ENCODE measurements at places on chromosomes 1 and 21.

GRCh38 chr1:245234217-245235081, 79.7 kb downstream of the KIF26B start:
- peaks cover 14% of the 10 kb centered on the region for H3K4me1 ChIP-seq
- peak; percentile 77 for DNase-seq
- no peaks in the 10 kb centered on the region for H3K36me3 ChIP-seq
- H3K27ac ChIP-seq, result peak overlapping the region; percentile 65

DNA sequence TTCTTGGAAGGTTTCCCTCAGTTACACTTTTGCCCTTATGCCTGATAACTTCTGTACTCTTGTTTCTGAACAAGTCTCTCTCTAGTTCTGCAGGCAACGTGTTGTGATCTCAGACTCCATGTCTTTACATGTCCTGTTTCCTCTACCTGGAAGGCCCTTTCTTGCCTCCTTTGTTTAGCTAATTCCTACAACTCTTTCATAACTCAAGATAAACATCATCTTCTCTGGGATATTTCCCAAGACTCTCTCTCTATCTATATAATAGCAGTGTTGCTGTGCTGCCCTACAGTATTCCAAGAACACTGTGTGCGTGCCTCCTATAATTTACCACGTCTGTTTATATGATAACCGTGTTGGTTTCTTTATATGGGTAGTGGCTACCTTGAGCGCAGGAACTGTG, 47.8 kb downstream of the CHRM3 start:
- no peaks in the 10 kb centered on the region for H3K4me1 ChIP-seq
- DNase-seq, result no peak
- H3K4me3 ChIP-seq, result no peak overlapping the region
- no peak overlapping the region for H3K27ac ChIP-seq

- no peaks in the 10 kb centered on the region for H3K27me3 ChIP-seq
- H3K27ac ChIP-seq, result no peak overlapping the region
- H3K4me1 ChIP-seq, result no peaks in the 10 kb centered on the region
- DNase-seq, result no peak
- no peaks in the 10 kb centered on the region for H3K36me3 ChIP-seq
Measured at GRCh38 chr21:43598416-43599120, 60.7 kb downstream of the HSF2BP start.

DNA sequence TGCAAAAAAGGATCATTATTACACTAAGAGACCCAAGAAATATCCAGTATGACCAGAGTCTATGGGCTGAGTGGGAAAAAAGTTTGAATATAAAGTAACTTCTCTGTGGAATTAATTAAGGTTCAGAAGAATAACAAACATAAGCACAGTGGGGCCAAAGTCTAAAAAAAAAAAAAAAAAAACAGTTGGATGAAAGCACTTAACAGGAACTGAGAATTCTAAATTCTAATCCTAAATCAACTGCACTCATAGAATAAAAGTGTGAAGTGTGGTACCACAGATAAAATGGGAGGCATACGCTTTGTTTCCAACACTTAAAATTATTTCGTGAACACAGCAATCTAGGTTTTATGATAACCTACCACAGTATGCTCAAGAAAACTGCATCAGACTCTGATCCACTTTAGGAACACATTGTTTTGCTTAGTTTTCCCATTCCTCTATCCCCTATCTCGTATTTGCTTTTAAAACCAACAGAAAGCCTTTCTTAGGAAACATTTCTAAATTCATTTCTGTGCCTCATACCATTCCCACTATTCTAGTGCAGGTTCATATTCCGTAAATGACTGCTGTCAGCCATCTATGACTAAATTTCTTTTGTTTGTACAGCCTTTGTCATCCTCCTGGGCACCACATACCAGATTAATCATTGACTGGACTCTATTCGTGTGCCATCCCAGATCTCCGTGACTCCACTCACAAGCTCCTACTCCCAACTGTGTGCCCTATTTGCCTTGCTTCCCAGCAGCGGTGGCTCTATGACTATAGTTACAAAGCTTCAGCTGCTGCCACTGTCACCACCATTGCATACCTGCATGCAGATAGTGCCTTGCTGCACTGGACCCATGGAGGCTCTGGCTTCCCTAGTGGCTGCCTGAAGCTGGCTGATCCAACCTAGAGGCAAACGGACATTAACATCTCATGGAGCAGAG, 24.9 kb downstream of the CHML start:
- peaks cover 31% of the 10 kb centered on the region for H3K4me1 ChIP-seq
- peak; percentile 20 for DNase-seq
- no peaks in the 10 kb centered on the region for H3K36me3 ChIP-seq
- no peak overlapping the region for H3K27ac ChIP-seq

- H3K4me1 ChIP-seq, result no peaks in the 10 kb centered on the region
- no peak overlapping the region for H3K27ac ChIP-seq
- no peak for DNase-seq
- H3K4me3 ChIP-seq, result no peak overlapping the region
- H3K36me3 ChIP-seq, result no peaks in the 10 kb centered on the region
- H3K27me3 ChIP-seq, result no peaks in the 10 kb centered on the region
Measured at GRCh38 chr1:216926720-216927510, 203.7 kb upstream of the ESRRG start.

- H3K36me3 ChIP-seq, result no peaks in the 10 kb centered on the region
- H3K4me1 ChIP-seq, result no peaks in the 10 kb centered on the region
- no peak overlapping the region for H3K4me3 ChIP-seq
Measured at GRCh38 chr21:14858311-14858710, 206.5 kb downstream of the NRIP1 start.

DNA sequence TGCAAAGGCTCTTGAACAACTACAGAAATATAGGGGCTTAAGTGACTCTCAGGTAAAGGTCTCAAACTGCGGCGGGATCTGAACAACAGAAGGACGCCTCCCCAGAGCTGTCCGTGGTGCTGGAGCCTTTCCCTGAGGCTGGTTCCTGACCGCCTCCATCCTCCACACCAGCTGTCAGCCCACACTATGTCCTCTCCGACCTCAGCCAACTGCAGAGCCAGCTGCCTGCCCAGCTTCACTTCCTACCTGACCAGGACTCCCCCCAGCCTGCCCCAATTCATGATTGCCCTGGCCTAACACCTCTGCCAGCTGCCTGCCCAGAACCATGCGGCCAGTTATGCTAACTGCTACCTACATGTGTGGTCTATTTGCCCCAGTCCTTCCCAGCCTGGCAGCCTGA, 63.6 kb upstream of the ZC3H12A start:
- no peaks in the 10 kb centered on the region for H3K36me3 ChIP-seq
- no peak overlapping the region for H3K27ac ChIP-seq
- DNase-seq, result no peak
- H3K4me1 ChIP-seq, result no peaks in the 10 kb centered on the region
- H3K27me3 ChIP-seq, result no peaks in the 10 kb centered on the region
- H3K4me3 ChIP-seq, result no peak overlapping the region

- no peaks in the 10 kb centered on the region for H3K4me1 ChIP-seq
- no peaks in the 10 kb centered on the region for H3K27me3 ChIP-seq
- DNase-seq, result no peak
- no peaks in the 10 kb centered on the region for H3K36me3 ChIP-seq
- H3K27ac ChIP-seq, result no peak overlapping the region
Measured at GRCh38 chr1:166377896-166378295, 211.1 kb upstream of the FAM78B start.

GRCh38 chr1:26932531-26932930, 11.0 kb downstream of the NUDC start:
- no peak for DNase-seq
- H3K27ac ChIP-seq, result no peak overlapping the region
- peaks cover 9% of the 10 kb centered on the region for H3K36me3 ChIP-seq
- no peak overlapping the region for H3K4me3 ChIP-seq
- H3K4me1 ChIP-seq, result peaks cover under 1% of the 10 kb centered on the region

GRCh38 chr1:6108476-6108875, 62.8 kb downstream of the KCNAB2 start:
- H3K27me3 ChIP-seq, result no peaks in the 10 kb centered on the region
- H3K4me3 ChIP-seq, result no peak overlapping the region
- no peak for DNase-seq
- H3K27ac ChIP-seq, result no peak overlapping the region
- H3K36me3 ChIP-seq, result no peaks in the 10 kb centered on the region

DNA sequence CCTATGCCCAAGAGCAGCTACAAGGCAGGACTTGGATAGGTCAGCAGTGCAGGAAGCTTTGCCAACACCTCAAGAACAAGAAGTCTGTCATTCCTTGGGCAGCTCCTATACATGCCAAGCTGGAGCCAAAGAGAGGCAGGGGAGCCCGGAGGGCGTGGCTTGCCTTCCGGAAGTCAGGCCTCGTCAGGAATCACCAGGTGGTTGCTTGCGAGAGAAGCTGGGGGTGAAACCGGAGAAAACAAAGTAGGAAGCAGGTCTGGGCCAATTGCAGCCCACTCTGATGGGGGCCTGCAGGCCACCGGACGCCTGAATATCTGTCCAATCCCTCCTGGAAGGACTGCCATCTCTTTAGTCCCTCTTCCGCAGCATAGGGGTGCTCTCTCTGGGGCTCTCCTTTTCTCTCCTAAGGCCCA, 794 bp upstream of the FAM76A start:
- H3K27me3 ChIP-seq, result no peaks in the 10 kb centered on the region
- H3K27ac ChIP-seq, result peak overlapping the region; percentile 93
- H3K36me3 ChIP-seq, result no peaks in the 10 kb centered on the region
- H3K4me1 ChIP-seq, result peaks cover 11% of the 10 kb centered on the region
- H3K4me3 ChIP-seq, result no peak overlapping the region

- no peak for DNase-seq
- H3K36me3 ChIP-seq, result no peaks in the 10 kb centered on the region
- no peaks in the 10 kb centered on the region for H3K27me3 ChIP-seq
- peaks cover 67% of the 10 kb centered on the region for H3K4me1 ChIP-seq
- peak overlapping the region; percentile 24 for H3K27ac ChIP-seq
Measured at GRCh38 chr1:18924221-18924691, 21.9 kb upstream of the ALDH4A1 start.

DNA sequence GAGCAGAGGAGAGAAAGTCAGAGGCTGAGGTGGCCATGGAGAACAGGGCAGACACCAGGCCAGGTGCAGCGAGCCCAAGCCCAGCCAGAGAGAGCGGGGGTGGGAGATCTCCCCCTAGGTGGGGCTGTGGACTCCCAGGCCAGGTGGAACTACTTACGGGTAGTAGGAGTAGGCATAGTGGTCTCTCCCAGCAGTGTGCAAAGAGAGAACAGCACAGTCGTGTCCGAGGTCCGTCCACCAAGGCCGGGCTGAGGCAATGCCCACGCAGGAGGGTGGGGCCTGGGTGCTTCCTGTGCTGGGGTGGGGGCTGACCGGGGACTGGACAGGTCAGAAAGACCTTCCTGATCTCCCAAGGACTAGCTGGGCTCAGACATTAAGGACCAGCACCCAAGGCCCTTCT, 263.7 kb downstream of the PTPRU start:
- no peak for DNase-seq
- no peaks in the 10 kb centered on the region for H3K36me3 ChIP-seq
- no peaks in the 10 kb centered on the region for H3K27me3 ChIP-seq
- no peaks in the 10 kb centered on the region for H3K4me1 ChIP-seq

GRCh38 chr1:48017716-48018115, 20.5 kb upstream of the TRABD2B start:
- H3K36me3 ChIP-seq, result no peaks in the 10 kb centered on the region
- H3K27ac ChIP-seq, result no peak overlapping the region
- peaks cover 4% of the 10 kb centered on the region for H3K4me1 ChIP-seq
- H3K4me3 ChIP-seq, result no peak overlapping the region
- no peaks in the 10 kb centered on the region for H3K27me3 ChIP-seq
- no peak for DNase-seq

- no peak for DNase-seq
- H3K36me3 ChIP-seq, result no peaks in the 10 kb centered on the region
- H3K4me1 ChIP-seq, result peaks cover 5% of the 10 kb centered on the region
- H3K27me3 ChIP-seq, result no peaks in the 10 kb centered on the region
- H3K27ac ChIP-seq, result no peak overlapping the region
- no peak overlapping the region for H3K4me3 ChIP-seq
Measured at GRCh38 chr1:225242611-225243010, 185.2 kb downstream of the LBR start.

DNA sequence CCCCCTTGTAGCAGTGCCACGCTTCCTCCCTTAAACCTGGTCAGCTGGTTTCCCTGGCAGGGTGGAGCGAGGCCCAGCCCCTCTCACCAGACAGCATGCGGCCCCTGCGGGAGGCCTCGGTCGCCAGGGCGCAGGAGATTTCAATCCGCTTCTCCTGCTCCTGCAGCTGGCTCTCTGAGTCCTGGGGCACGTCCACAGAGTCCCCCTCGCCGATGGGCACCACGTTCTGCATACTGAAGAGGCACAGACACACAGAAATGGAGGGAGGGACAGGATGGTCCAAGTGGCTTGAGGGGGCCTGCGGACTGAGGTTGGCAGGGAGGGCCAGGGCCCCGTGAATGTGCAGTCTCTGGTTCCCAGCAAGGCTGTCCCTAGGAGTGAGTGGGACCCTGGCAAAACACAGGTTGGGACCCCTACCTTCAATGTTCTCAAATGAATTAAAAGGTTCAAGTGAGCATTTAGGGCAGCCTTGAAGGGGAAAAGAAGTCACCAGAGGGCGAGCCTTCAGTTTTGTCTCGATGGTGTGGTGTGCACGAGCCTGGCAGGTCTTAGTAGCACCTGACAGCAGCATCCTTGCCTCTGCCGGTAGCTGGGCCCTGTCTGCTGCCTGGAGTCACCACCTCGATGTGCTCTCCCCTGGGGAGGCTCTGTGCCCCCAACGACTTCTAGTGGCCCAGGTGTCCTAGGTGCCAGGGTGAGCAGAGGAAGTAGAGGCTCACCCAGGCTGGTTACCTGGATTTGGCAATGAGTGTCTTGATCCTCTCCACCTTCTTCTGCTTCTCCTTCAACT, 14.4 kb upstream of the GOLT1A start:
- DNase-seq, result no peak
- H3K4me1 ChIP-seq, result peaks cover 12% of the 10 kb centered on the region
- no peak overlapping the region for H3K27ac ChIP-seq
- peaks cover 6% of the 10 kb centered on the region for H3K36me3 ChIP-seq

GRCh38 chr1:214236477-214236876, 44.5 kb upstream of the SMYD2 start:
- H3K4me1 ChIP-seq, result no peaks in the 10 kb centered on the region
- H3K36me3 ChIP-seq, result no peaks in the 10 kb centered on the region
- H3K4me3 ChIP-seq, result no peak overlapping the region
- H3K27ac ChIP-seq, result no peak overlapping the region
- DNase-seq, result no peak

- H3K27ac ChIP-seq, result no peak overlapping the region
- no peak for DNase-seq
Measured at GRCh38 chr1:66648901-66649595, 103.2 kb upstream of the DYNLT5 start.

DNA sequence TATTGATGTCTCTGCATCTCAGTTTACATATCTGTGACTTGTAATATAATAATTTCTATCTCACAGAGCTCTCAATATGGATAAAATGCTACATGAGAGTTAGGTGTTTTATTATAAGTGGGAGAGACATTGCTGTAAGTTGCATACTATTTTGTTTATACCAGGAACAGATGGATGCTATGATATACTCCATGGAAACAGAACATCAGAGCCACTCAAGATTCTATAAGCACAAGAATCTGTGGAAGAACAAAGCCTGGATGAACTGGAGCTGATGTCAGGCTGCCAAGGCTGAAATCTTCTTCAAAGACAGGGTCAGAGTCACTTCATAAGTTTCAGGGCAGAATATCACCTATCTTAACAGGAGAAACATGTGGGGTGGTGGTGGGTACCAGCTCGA, 30.2 kb downstream of the DUSP10 start:
- H3K4me3 ChIP-seq, result no peak overlapping the region
- H3K36me3 ChIP-seq, result no peaks in the 10 kb centered on the region
- no peak for DNase-seq
- peak overlapping the region; percentile 11 for H3K27ac ChIP-seq

GRCh38 chr1:38115226-38115625, 68.6 kb upstream of the POU3F1 start:
- no peak for DNase-seq
- no peaks in the 10 kb centered on the region for H3K36me3 ChIP-seq
- H3K27ac ChIP-seq, result no peak overlapping the region
